A375 (cell line): ENCODE measurements at places on chromosomes 6 and 20. TPM values are rescaled to one million over a fixed set of nuclear protein-coding genes. Genes with fewer than 3 reads are reported as not detected.

MEP1A gene
- not detected in 2 replicates for total RNA-seq

DEFB116 gene
- not detected in 2 replicates for total RNA-seq

CASS4 gene
- 0.03 and 0.04 TPM in 2 replicates for total RNA-seq

SPATS1 gene
- not detected in 2 replicates for total RNA-seq

IPCEF1 gene
- not detected in 2 replicates for total RNA-seq

RGS17 gene
- total RNA-seq: 0.53 and 2.1 TPM in 2 replicates

TMEM14A gene
- total RNA-seq: 8.6 and 10.0 TPM in 2 replicates

EPPIN gene
- not detected in 2 replicates for total RNA-seq

DUSP15 gene
- 1.5 and 3.1 TPM in 2 replicates for total RNA-seq

INSM1 gene
- total RNA-seq: not detected in 2 replicates

SEMG1 gene
- total RNA-seq: not detected in 2 replicates

HLA-DMA gene
- 46.9 and 55.9 TPM in 2 replicates for total RNA-seq

TCF19 gene
- total RNA-seq: 32.8 and 38.1 TPM in 2 replicates

C2 gene
- total RNA-seq: 0.15 TPM in 1 of 2 replicates, not detected in the other

CCN6 gene
- 1.1 and 2.5 TPM in 2 replicates for total RNA-seq

GID8 gene
- 40.2 and 44.2 TPM in 2 replicates for total RNA-seq

LRRC1 gene
- 5.6 and 5.8 TPM in 2 replicates for total RNA-seq

SS18L1 gene
- total RNA-seq: 14.5 and 23.7 TPM in 2 replicates

CGA gene
- not detected in 2 replicates for total RNA-seq

BMP7 gene
- total RNA-seq: 1.5 TPM in 2 replicates

ZNF311 gene
- not detected in 2 replicates for total RNA-seq

CCN5 gene
- total RNA-seq: not detected in 2 replicates

RAET1L gene
- 0.08 TPM in 1 of 2 replicates, not detected in the other for total RNA-seq

WFDC5 gene
- total RNA-seq: not detected in 2 replicates

CRISP3 gene
- not detected in 2 replicates for total RNA-seq

ZSCAN23 gene
- not detected in 2 replicates for total RNA-seq

SUMO4 gene
- total RNA-seq: 0.34 and 1.5 TPM in 2 replicates

CFAP61 gene
- total RNA-seq: 0.13 and 0.19 TPM in 2 replicates

OR12D3 gene
- total RNA-seq: 0.08 TPM in 1 of 2 replicates, not detected in the other

MUC21 gene
- total RNA-seq: not detected in 2 replicates

HDAC2 gene
- total RNA-seq: 45.3 and 56.3 TPM in 2 replicates

OOEP gene
- not detected in 2 replicates for total RNA-seq

SPATA25 gene
- 2.6 and 3.1 TPM in 2 replicates for total RNA-seq

TGM2 gene
- 168 and 183 TPM in 2 replicates for total RNA-seq

SLC12A5 gene
- not detected in 2 replicates for total RNA-seq

PSMB9 gene
- 23.9 and 29.9 TPM in 2 replicates for total RNA-seq

CHRNA4 gene
- not detected in 2 replicates for total RNA-seq

AIF1 gene
- not detected in 2 replicates for total RNA-seq

DACT2 gene
- total RNA-seq: not detected in 2 replicates

ADGRG6 gene
- total RNA-seq: 11.2 and 12.1 TPM in 2 replicates

SLC32A1 gene
- total RNA-seq: not detected in 2 replicates

VWA7 gene
- total RNA-seq: 0.34 TPM in 2 replicates

SLPI gene
- not detected in 2 replicates for total RNA-seq

RAET1G gene
- total RNA-seq: 0.34 and 0.49 TPM in 2 replicates

TRMT6 gene
- 46.5 and 54.6 TPM in 2 replicates for total RNA-seq

FOXF2 gene
- 3.1 and 3.8 TPM in 2 replicates for total RNA-seq

FHL5 gene
- total RNA-seq: 0.21 and 0.23 TPM in 2 replicates

TP53TG5 gene
- 1.1 TPM in 1 of 2 replicates, not detected in the other for total RNA-seq

APMAP gene
- total RNA-seq: 88.8 and 92.9 TPM in 2 replicates
